Motor neuron (in vitro differentiated cells): ENCODE measurements at places on chromosomes 16 and 17. TPM values are rescaled to one million over a fixed set of nuclear protein-coding genes. Genes with fewer than 3 reads are reported as not detected.
A peak's percentile ranks its signal among the peaks of the same experiment; 100 is the strongest.

- no peak for ATAC-seq
These were observed 264.4 kb upstream of the FOXF1 start for GRCh38 chr16:86245895-86246294.

DNA sequence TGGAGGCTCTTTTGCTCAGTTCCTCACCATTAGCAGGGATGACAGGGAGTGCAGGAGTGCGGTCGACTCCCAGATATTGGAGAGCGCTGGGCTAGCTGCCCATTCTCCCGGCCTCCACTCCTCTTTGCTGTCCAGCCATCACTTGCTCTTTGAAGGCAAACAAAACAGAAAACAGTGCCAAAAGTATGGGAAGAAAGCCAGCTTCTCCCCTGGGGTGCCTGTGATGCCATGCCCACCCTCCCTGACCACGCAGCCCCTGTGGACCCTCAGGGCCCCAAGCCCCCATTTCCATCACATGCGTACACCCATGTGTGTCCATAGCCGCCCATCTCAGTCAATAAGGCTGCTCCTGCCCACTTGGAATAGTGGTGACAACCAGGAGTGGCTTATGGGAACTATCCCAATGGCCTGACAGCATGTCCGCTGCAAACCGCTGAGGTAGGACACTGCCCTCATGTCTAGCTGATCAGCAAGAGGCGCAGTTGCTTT is 30.0 kb downstream of the MAPT start:
- ATAC-seq = no peak

DNA sequence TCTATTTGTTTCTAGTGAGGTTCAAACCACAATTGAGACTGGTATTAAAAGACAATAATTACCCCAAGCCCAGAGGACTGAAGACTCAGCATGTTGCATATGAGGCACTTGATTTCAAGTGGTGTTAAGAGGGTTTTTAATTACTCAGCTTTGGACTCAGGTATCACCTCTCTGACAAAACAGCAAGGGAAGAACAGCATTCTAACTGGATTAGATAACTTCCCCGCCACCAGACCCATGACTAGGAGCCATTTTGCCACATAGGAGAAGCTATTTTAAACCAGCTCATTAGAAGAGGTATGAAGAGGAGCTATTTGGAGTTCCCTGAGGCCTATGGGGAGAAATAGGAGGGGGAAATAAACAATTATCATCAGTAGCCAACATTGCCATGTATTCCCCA is 226.1 kb upstream of the TOX3 start:
- ATAC-seq = no peak

DNA sequence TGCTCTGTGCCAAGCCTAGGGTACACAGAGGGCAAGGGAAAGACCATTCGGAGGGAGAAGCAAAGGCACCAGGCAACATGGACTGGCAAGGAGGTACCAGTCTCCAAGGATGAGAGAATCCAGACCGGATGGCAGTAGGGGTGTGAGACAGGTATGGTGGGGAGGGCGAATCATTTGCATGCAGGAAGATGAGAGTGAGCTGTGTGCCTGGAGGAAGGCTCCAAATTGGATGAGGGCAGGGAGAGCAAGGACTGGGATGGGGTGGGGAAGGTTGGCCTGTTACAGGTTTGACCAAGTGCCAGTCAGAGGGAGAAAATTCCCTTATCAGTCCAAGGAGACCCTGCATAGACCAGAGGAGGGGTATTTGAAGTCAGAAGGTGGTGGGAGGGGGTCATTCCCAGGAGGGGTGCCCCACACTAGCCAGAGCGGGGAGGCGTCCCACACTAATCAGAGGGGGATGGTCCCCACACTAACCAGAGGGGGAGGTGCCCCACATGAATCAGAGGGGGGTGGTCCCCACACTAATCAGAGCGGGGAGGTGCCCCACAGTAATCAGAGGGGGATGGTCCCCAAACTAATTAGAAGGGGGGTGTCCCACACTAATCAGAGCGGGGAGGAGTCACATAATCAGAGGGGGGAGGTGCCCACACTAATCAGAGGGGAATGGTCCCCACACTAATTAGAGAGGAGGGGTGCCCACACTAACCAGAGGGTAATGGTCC is 737 bp downstream of the CANT1 start:
- ATAC-seq = no peak

CA10 gene
- total RNA-seq = 0.21 and 0.32 TPM in 2 replicates

DNA sequence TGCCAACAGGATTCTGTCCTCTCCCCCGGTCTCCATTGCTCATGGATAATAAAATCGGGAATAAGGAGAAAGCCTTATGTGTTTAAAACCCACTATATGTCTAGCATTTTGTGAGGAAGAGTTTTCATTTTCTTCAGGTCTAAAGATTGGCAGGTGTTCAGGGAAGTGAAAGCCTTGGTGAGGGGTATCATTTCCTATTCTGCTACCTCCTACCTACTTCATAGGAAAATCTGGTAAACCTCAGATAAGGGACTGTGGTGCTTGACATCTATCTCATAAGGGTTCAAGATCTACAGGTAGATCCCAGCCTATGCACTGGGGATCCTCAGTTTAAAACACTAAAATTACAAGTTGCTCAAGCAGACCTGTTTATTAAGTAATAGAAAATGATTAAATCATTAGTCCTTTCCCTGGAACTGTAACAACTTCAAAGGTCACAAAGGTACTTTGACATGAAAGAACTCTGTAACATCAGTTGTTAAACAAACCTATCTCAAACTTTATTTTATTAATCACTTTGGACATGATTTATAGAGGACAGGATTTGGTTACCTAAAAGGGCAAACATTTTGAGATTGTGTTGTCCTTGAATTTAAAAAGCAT is 6.5 kb downstream of the MOSMO start:
- no peak for ATAC-seq

DNA sequence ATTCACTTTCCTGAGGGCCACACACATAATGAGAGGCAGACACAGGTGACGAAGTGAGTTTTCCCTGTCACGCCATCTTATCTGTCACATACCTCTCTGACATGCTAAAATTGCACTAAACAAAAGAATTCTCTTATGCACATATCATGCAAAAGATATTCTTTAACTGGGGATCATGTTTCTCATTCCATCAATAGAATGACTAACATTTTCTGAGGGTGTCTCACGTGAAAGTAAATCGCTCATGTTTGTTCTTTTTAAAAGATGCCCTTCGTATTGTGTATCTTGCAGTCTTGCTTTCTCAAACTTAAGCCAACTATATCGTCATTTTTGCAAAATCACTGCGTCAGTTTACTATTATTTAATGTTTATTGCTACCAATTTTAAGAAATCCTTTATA is 306.4 kb downstream of the WWOX start:
- ATAC-seq = no peak

DNA sequence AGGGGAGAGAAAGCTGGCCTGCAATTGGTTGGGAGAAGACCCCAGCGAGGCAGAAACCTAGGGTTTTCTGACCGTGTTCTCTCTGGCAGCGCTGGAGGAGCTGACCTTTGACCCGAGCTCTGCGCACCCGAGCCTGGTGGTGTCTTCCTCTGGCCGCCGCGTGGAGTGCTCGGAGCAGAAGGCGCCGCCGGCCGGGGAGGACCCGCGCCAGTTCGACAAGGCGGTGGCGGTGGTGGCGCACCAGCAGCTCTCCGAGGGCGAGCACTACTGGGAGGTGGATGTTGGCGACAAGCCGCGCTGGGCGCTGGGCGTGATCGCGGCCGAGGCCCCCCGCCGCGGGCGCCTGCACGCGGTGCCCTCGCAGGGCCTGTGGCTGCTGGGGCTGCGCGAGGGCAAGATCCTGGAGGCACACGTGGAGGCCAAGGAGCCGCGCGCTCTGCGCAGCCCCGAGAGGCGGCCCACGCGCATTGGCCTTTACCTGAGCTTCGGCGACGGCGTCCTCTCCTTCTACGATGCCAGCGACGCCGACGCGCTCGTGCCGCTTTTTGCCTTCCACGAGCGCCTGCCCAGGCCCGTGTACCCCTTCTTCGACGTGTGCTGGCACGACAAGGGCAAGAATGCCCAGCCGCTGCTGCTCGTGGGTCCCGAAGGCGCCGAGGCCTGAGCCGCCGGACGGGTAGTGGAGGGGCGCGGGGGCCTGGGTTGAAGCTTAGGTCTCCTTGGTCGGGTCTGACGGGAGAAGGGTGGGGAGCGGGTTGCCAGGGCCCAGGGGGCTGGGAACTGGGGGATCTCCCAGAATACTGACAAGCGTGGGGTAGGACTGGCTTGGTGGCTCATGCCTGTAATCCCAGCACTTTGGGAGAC is 7.4 kb upstream of the PYDC1 start:
- no peak for ATAC-seq

GRCh38 chr16:8620535-8620934 is 963 bp upstream of the METTL22 start:
- no peak for ATAC-seq

DNA sequence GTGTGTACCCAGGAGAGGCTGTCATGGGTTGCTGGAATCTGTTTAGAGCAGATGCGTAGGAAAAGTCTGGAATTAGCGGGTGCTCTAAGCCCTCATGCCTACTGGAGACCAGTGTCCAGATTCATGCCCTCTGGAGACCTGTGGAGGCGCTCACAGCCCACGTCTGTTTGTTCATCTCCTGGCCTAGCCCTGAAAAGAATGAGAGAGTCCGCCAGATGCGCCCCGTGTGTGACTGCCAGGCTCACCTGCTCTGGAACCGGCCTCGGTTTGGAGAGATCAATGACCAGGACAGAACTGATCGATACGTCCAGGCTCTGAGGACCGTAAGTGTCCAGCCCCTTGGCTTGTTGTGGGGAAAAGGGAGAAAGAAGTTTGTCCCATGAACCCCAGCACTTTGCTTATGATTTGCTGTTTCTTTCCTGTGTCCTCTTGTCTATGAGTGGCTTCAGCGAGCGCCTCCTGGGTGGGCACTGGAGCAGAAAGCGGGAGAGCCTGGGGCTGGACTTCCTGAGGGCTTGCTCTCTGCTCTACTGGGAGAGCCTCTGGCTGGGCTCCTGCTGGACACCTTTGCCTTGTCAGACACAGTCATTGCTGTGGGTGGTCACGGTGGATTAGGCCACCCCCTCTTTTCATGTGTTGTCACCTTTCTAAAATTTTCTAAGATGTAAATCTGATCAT is 35.3 kb downstream of the PRMT7 start:
- ATAC-seq = no peak

DNA sequence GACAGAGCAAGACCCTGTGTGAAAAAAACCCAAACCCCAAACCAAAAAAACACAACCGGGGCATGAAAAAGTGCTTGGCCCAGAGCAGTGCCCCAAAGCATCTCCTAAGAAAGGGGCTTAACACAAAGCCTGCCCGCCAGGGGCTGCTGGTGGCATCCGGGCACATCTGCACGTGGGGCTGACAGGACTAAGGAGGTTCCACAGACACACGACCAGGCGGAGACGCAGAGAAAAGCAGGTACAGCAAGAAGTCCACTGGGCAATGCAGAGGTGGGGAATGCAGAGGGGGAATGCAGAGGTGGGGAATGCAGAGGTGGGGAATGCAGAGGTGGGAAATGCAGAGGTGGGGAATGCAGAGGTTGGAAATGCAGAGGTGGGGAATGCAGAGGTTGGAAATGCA is 109.2 kb downstream of the ZNF778 start:
- no peak for ATAC-seq

SSTR5 gene
- total RNA-seq = not detected in 2 replicates

GRCh38 chr17:39194089-39194984 is 3.1 kb downstream of the CACNB1 start:
- ATAC-seq = peak; percentile 58

DNA sequence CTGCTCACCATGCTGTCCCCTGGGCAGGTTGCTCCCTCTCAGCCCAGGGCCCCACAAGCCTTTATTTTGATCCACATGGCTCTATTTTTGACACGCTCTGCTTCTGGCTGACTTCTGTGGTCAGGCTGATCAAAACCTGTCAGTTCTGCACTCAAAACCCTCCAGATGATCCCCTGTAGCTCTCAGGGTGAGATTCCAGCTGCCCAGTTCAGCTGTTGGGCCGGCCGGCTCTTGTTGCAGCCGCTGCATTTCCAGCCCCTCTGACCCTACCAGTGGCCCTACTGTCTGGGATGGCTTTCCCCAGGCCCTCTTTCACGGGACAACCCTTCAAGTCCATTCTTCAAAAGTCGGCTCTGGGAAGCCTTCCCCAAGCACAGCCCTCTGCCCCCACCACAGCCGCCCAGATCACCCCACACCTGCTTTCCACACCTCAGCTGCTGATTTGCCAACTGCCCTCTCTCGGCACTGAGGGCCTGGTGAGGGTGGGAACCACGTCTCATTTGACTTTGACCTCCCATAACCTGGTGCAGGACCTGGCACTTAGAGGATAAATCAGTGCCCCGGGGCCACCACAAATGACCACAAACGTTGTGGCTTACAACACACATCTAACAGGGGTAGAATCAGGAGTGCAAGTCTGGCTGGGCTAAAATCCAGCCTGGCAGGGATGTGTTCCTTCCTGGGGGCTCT is 16.3 kb upstream of the CACNG4 start:
- no peak for ATAC-seq

- ATAC-seq = no peak
These were observed 23.9 kb upstream of the ARHGAP23 start for GRCh38 chr17:38404174-38404943.

ATP2A1 gene
- total RNA-seq = 4.4 and 5.1 TPM in 2 replicates

GRCh38 chr17:6474906-6475305 is 30.7 kb downstream of the PIMREG start:
- peak; percentile 51 for ATAC-seq

- peak; percentile 75 for ATAC-seq
These were observed 24.9 kb downstream of the SBK1 start for GRCh38 chr16:28317040-28317880.

FNDC8 gene
- total RNA-seq = not detected in 2 replicates

GRCh38 chr17:55794725-55795482 is 44.1 kb downstream of the PCTP start:
- no peak for ATAC-seq

AOC2 gene
- 2.0 and 2.5 TPM in 2 replicates for total RNA-seq

- no peak for ATAC-seq
These were observed 10.2 kb upstream of the NATD1 start for GRCh38 chr17:21263376-21263775.

GRCh38 chr17:47712330-47713023 is 18.5 kb downstream of the TBKBP1 start:
- no peak for ATAC-seq

DNA sequence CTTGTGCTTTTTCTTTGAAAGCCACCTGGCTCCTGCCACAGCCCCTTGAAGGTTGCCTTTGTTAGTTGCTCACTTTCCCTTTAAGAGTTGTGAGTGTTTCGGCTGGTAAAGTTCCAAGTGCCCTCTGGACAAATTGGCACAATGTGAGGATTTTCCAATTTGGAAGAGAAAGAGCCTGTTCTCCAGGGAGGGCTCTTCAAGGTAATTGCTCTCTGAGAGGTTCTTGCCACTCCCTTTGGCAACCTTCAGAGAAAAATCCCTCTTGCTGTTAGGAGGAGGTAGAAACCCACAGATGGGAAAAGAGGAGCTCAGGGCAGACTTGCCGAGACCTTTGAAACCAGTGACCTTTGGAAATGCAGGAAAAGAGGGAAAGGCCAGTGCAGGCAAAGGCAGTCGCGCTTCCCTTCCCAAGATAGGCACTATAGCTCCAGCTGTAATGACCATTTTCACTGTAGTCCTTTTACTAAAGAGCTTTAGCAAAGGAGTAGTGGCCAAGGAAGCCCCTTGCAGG is 49.0 kb upstream of the AKAP1 start:
- ATAC-seq = no peak

NSMCE1 gene
- 52.9 and 57.1 TPM in 2 replicates for total RNA-seq

KRTAP9-2 gene
- total RNA-seq = not detected in 2 replicates

DNA sequence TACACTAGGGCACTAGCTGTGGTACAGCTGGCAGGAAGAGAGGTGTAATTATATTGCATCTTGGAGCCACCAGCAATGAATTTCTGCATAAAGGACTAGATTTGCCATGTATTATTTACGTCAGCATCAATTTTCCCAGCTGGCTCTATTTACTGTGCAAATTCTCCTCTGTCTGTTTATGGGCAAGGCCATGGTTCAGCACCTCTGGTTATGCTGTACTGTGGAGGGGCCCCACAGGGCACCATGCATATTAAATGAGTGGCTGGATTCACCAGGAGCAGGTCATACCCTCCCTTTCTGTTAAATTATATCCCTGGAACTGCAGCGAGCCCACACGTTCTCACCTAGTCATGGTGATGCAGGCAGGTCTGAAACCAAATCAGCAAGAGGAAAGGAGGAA is 19.8 kb downstream of the RAD51D start:
- ATAC-seq = peak; percentile 47
